Fibroblast of pulmonary artery (primary cell): ENCODE measurements at places on chromosomes 11 and 22.
A peak's percentile ranks its signal among the peaks of the same experiment; 100 is the strongest.

- DNase-seq, result no peak
Observed at GRCh38 chr22:25091458-25091857, 108.2 kb upstream of the CRYBB3 start.

DNA sequence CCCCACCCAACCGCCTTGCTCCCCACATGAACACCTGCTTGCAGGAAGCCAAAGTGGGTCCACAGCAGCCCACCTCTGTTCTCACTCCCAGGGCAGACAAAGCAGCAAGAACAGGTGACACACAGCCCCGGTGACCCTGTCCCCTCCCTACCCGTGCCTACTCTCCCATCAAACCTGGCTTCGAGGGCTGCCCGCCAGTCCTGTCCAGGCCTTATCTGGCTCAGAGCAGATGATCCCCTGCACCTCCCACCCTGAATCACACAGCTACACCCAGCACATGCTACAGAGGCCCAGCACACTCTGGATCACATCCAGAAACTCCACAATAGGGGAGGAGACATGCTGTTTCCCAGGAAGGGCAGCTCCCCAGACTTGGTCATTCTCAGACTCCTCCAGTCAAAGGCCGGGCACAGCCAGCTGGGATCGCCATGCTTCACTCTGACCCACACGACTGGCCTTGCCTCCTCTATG is 6.2 kb upstream of the RGL4 start:
- DNase-seq, result peak; percentile 65

GRCh38 chr11:132852361-132852760 is 679.9 kb downstream of the OPCML start:
- no peak for DNase-seq

DNA sequence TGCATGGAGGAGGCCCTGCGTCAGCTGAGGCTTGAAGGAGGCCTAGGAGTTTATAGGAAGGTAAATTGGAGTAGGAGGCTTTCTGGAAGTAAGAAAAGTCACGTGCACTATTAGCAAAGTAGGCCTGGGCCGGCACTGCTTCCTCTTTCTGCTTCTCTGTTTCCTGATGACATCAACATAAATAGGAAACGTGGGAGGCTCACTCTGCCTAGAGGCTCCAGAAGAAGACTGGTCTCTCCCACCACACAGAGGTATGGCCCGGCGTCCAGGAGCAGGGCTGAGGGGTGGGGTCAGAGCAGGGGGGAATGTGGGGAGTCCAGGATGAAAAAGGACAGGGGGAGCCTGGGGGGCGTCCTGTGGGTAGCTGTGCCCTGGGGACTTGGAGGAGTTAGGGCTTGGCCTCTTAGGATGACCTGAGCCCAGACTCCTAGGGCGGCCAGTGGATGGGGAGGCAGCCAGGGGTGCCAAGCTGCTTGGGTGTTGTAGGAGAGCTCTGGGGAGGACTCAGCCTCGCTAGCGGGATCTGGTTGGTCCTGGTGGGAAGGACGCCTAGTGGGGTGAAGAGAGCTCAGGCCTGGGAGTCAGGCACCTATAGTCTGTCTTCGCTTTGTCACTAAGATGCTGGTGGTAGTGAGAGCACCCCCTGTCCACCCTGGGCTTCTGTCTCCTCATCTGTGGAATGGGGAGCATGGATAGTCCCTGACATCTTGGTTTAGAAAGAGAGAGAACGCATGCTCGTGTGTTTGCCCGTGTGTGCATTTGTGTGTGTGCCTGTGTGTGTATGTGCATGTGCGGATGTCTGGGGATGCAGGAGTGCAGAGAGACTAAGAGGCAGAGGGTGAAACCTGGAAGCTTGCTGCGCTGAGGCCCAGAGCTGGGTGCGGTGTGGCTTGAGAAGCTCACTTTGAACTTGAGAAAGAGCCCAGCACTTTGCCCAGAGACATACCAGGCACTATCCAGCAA is at the start of gene CSF2RB:
CSF2RB (plus strand) TSS at position 202 of the 963 bp plus-strand sequence. CDS start 8,580 bp downstream, outside the sequence.
- peak; percentile 45 for DNase-seq

DNA sequence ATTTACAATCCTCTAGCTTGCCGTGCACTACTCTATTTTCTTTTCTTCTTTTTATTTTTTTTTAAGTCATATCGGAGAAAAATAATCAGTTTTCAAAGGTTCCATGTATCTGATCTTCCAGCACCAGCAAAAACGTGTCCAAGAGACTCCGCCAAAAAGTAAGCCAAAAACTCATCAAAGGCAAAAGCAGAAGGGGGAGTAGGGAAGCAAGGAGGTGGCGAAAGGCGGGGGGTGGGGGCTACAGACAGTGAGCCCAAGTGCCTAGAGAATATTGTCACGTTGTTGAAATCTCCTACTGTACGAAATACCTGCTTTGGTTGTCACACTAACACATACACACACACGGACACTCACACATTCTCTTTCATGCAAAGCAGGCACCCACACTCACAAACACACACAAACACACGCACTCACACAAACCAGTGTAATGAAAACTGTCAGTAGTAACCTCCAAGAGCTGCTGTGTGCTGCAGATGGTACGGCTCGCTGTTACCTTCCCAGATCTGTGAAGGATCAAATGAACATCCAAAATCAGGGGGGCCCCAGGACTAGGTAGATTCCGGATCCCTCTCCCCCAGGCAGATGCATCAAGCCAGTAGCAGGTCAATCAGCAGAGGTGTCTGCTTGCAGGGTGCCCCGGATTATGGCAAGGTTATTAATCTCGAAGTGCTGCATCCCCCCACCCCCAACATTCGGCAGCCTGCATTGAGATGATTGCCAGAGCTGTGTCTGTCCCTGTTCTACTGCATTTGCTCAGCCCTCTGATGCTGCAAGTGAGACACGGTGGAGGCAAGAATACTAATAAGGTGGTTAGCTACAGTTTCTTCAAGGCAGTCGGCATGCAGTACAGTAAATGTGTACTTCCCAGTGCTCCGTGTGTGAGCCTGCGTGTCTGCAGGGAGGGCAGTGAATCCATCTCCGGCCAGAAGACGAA is at the start of gene LRRC4C:
LRRC4C (minus strand) TSS at position 188 of the 937 bp plus-strand sequence.
- no peak for DNase-seq
